ENCODE measurements at places on chromosomes 3 and 15.
A peak's percentile ranks its signal among the peaks of the same experiment; 100 is the strongest.

- DNase-seq, result no peak
These were observed 72.9 kb downstream of the ANXA2 start for GRCh38 chr15:60324706-60325438.

- DNase-seq, result peak; percentile 68
These were observed 70.7 kb downstream of the RPLP1 start for GRCh38 chr15:69523010-69524001.

- no peak for DNase-seq
These were observed 2.3 kb downstream of the PLXNB1 start for GRCh38 chr3:48427630-48427962.

DNA sequence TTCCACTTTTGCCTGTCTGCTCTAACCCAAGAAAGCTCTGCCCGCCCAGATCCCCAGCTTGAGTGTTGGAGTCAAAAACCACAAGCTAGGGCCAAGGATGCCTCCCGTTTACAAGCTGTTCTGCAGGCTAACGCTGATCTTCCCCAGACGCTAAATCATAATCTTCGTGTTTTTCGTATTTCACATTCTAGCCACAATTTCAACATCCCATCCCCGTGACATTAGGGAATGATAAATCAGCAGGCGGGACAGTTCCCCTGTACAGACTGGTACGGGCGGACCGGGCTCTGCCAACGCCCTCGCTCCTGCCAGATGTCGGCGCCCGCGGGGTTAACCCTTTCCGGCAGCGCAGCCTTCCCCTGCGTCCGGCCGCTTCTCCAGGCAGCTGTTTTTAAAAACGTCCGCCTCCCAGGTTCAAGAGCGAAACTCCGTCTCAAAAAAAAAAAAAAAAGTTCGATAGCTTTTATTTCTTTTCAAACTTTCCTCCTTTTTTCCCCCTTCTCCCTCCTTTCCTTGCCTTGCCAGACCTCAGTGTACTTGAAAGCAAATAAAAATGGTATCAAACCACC lies 81.0 kb upstream of the BNC1 start:
- no peak for DNase-seq

GRCh38 chr3:51929420-51930003 lies 12.2 kb downstream of the RRP9 start:
- no peak for DNase-seq

- no peak for DNase-seq
These were observed 265.5 kb upstream of the ROPN1 start for GRCh38 chr3:124257336-124257864.

- DNase-seq, result no peak
These were observed 70.4 kb downstream of the GJD2 start for GRCh38 chr15:34684351-34684750.

- DNase-seq, result no peak
These were observed 151.6 kb downstream of the FOXB1 start for GRCh38 chr15:60155661-60156060.

DNA sequence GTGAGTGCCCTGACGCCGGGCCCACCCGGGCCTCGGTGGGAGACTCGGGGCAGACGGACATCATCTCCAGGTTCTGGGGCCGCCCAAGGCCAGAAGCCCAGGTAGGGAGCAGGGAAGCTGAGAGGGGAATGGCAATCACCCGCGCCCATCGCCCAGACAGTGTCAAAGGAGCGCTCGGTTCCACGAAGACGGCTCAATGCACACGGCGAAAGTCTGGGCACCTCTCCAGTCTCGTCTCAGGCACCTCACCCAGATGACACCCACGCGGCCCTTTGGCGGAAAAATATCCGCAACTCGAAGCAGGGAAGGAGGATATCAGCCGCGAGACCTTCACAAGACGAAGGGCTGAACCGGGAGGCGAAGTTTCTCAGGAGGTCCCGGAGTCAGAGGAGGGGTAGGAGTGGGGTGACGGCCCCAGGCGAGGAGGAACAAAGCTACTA lies 916 bp downstream of the IL17RD start:
- no peak for DNase-seq

GRCh38 chr3:21502656-21503055 lies 248.4 kb downstream of the ZNF385D start:
- no peak for DNase-seq

- no peak for DNase-seq
These were observed 44.0 kb upstream of the CNOT10 start for GRCh38 chr3:32640939-32641338.

DNA sequence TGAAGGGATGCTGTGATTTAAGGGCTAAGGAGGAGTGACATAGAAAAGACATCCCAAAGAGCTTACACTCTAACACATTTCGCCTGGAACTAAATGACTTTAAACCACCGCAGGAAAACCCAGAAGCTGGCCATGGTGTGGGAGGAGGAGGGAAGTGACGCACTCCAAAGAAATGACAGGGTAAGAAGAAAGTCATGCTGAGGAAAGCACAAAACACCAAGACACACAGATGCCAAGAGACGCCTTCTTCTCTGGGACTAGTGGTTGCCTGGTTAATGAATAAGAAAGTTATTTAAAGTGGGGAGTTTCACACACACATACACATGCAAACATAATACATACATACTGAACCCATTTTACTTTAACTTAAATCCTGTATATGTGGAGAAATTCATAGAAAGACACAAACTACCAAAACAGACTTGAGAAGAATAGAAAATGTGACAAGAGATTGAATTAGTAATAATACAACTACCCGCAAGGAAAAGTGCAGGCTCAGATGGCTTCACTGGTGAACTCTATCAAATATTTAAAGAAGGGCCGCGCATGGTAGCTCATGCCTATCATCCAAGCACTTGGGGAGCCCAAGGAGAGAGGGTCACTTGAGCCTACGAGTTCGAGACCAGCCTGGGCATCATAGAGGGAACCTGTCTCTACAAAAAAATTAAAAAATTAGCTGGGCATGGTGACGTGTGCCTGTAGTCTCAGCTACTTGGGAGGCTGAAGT lies 125.5 kb downstream of the NSMCE3 start:
- no peak for DNase-seq

GRCh38 chr3:140298569-140299070 lies 363.6 kb downstream of the CLSTN2 start:
- DNase-seq, result no peak

DNA sequence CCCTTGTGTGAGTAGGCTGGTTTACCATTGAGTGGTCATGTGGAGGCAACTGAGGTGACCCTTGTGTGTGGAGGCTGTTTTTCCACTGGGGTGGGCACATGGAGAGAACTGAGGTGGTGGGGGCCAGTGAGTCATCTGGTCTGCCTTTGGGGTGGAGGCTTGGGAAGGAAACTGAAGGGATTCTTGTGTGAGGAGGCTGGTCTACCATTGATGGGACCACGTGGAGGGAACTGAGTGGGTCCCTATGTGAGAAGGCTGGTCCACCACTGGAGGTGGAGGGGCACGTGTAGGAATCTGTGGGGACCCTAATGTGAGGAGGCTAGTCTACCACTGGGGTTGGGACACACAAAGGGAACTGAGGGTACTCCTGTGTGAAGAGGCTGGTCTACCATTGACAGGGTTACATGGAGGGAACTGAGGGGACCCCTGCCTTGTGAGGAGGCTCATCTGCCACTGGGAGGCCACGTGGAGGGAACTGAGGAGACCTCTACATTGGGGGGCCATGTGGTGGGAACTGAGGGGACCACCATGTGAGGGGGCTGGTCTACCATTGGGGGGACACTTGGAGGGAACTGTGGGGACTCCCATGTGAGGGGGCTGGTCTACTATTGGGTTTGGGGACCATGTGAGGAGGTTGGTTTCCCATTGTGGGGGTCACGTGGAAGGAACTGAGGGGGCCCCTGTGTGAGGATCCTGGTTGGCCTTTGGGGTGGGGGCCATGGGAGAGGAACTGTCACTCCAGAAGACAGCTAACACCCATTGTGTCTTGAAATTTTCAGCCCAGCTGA lies 164.5 kb downstream of the WNT7A start:
- peak; percentile 4 for DNase-seq

GRCh38 chr3:111872979-111873378 lies 13.9 kb downstream of the PHLDB2 start:
- DNase-seq, result no peak

DNA sequence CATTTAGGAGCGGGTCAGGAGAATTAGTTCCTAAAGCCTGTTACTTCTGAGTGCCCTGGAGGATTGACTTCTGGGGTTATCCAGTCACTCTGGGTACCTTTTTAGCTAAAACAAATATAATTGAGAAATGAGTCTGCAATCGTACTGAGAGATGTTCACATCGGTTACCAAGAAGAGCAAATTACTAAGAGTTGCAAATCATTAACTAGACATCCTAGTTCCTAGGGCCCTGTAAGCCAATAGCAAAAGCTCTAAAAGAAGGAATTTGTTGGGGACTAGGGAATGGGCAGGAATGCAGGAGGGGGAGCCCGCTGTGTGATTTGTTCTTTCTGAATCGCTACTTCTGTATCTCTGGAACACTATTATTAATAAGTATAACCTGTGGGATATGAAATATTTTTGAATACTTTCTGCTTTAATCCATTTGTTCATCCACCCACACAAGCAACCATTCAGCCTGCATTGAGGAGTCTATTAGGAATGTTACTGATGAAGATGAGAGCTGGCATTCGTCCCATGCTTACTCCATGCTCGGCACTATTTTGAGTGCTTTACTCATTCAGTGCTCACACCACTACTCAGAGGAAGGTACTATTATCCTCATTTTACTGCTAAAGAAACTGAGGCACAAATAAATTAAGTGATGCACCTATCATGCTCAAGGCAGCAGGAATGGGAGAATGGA lies 31.5 kb upstream of the KY start:
- no peak for DNase-seq

GRCh38 chr3:183330881-183331280 lies 77.8 kb downstream of the B3GNT5 start:
- DNase-seq, result no peak

DNA sequence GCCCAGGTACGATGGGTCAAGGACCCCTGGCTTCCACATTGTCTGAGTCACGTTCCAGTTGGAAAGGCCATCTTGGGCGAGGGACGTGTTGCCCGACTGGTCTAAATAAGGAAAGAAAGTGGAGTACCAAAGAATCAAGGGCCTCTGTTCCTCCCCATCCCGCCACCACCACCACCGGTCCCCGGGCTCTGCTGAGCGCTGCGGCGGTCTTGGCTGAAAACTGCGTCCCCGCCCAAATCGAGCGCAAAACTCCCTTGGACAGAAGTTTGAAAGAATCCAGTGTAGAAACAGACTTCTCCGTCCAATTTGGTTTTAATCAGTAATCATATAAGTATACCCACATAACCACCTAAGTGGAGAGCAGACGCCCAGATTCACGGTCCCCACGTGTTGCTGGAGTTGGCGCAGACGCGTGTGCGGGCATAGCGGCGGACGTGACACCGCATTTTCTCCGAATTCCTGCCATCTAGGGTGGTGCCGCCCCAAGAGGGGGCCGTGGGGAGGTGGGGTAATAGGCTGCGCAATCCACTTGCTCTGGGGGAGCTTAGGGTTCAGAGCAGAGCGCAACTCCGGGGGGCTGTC lies 243.8 kb upstream of the TOPAZ1 start:
- no peak for DNase-seq

GRCh38 chr3:145854499-145854898 lies 306.5 kb downstream of the PLOD2 start:
- DNase-seq, result no peak

DNA sequence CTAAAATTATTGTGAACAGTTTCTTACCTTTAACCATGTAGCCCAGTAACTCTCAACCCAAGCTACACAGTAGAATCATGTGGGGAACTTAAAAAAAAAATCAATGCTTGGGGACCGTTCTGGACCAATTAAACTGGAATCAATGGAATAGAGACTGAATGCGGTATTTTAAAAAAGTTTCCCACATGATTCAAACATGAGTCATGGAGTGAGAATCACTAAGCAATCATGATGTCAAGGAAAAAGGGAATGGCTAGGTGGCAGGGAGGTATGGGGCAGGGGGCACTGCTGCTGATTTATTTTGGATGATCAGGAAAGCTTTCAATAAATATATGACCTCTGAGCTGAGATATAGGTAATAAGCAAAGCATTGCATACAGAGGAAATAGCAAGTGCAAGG lies 250.5 kb upstream of the RORA start:
- DNase-seq, result no peak

GRCh38 chr15:39488961-39489360 lies 91.9 kb upstream of the THBS1 start:
- DNase-seq, result no peak

DNA sequence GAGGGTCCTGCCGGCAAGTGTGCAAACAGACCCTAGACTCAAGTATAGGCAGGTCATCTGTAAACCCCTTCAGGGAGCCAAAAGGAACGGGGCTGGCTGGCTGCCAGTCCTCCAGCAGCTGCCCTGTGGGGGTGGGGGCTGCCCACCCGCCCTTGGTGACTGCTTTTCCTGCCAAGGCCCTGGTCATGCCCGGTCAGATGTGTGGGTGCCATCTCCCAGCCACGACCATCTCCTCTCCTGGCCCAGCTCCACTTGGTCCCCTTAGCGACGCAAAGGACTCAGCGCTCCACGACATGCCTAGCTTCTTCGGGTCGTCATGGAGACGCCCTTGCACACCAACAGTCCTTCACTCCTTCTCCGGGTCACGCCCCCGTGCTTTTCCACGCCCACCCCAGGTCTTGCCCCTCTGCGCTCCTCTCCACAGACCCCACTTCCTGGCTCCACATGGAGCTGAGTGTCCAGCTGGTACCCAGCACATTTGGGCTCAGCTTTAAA lies 2.4 kb downstream of the MUC4 start:
- no peak for DNase-seq

DNA sequence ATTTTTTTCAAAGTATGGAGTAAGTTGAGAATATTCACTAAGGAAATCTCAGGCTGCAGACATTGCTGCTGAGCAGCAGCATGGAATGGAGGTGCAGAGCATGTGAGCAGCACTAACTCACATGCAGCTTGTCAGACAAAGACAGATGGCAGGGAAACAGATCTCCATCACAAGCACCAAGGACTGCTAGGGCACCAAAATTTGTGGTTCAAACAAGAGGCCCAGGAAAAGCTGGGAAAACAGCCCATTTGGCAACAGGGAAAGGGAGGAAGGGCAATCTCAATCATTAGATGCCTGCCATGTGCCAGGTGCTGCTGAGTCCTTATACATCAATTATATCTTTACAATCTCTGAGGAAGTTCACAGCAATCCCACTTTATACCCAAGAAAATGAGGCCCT lies 47.2 kb upstream of the EIF1B start:
- DNase-seq, result no peak

- no peak for DNase-seq
These were observed 75.6 kb upstream of the WNT5A start for GRCh38 chr3:55562700-55563099.

DNA sequence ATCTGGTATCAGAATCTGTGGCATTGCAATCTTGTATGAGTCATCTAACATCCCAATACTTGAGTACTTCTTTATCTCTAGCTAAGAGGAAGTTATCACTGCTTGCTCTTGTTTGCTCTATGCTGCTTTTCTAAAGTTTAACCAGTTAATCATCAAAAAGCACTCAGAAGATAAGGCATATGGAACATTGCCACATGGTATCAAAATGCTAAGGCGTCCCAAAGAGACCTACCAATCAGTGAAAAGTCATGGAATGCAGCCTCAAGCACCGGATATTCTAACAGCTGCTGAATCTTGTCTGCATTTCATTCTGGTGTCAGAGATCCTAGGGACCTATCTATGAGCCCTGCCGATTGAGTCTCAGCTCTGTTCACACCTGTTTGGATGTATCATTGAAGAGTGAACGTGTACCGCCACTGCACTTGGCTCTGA lies 192.8 kb downstream of the ARPP21 start:
- DNase-seq, result no peak

- DNase-seq, result no peak
These were observed 49.6 kb downstream of the USP13 start for GRCh38 chr3:179702271-179702947.

GRCh38 chr3:46907960-46908293 lies 30.4 kb downstream of the PTH1R start:
- DNase-seq, result no peak

- no peak for DNase-seq
These were observed 7.4 kb downstream of the STIMATE start for GRCh38 chr3:52889901-52890300.

- no peak for DNase-seq
These were observed 195.8 kb downstream of the BBX start for GRCh38 chr3:107718547-107718946.
